ENCODE measurements at places on chromosomes 1 and 21.

DNA sequence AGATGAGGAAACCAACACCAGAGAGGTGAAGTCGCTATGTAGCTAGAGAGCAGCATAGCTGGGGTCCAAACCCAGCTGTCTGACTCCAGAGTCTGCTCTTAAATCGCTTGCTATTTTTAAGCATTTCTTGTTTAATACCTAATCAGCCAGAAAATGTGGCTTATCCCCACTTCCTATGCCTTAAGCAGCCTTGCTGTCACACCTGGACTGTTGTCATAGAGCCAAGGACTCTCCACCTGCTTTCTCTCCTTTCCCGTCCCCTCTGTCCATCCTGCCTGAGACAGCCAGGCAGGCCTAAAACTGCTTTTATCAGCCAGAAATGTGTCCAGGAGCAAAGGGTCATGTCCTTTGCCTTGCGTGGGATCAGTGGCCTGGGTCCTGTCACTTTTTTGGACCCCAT is 28.3 kb upstream of the EPHA8 start:
- DNase-seq, result no peak

- no peak for DNase-seq
These were observed 46.3 kb upstream of the TARBP1 start for GRCh38 chr1:234525099-234525799.

GRCh38 chr1:178417858-178418257 is 78.9 kb downstream of the CLEC20A start:
- DNase-seq, result no peak

GRCh38 chr1:245090491-245091090 is 64.2 kb upstream of the KIF26B start:
- no peak for DNase-seq

DNA sequence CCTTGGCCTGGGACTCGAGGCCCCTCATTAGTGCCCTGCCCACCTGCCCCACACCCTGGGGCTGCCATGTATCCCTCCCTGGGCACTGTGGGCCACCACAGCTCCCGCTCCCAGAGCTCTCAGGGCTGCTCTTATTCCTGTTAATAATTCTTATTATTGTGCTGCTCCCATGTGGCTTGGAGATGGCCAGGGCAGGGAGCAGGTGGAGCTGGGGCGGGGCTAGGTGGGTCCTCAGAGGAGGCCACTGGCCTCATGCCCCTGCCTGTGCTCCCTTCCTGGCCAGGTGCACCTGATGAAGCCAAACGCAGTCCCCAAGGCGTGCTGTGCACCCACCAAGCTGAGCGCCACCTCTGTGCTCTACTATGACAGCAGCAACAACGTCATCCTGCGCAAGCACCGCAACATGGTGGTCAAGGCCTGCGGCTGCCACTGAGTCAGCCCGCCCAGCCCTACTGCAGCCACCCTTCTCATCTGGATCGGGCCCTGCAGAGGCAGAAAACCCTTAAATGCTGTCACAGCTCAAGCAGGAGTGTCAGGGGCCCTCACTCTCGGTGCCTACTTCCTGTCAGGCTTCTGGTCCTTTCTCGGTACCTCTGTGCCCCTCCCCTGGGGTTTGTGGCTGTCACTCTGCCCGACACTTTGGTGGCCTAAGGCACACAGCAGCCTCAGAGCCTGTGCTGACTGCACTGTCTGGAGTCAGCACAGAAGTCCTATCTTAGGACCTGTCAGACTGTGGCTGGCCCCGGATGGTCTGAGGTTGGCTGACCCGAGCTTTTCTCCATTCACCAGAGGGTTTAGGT is 34.1 kb downstream of the BMP8A start:
- DNase-seq, result no peak

DNA sequence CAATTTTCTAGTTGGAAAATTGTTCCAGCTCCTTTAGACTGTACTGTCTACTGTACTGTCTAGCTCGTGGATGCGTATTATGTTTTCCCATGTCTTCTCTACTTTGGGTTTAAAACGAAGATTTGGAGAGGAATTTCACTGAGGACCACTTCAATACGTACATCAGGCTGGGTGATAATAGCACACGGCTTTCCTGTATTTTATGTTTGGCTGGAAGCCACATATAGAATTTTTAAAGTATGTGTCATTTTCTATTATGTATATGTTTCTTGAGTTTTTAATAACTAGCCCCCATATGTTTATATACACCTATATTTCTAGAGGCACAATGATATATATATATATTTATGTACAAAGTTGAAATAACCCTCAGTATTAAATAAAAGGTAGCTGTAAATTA is 226.4 kb downstream of the GREM2 start:
- no peak for DNase-seq

GRCh38 chr21:34909492-34910292 is 139.4 kb downstream of the RUNX1 start:
- DNase-seq, result no peak

DNA sequence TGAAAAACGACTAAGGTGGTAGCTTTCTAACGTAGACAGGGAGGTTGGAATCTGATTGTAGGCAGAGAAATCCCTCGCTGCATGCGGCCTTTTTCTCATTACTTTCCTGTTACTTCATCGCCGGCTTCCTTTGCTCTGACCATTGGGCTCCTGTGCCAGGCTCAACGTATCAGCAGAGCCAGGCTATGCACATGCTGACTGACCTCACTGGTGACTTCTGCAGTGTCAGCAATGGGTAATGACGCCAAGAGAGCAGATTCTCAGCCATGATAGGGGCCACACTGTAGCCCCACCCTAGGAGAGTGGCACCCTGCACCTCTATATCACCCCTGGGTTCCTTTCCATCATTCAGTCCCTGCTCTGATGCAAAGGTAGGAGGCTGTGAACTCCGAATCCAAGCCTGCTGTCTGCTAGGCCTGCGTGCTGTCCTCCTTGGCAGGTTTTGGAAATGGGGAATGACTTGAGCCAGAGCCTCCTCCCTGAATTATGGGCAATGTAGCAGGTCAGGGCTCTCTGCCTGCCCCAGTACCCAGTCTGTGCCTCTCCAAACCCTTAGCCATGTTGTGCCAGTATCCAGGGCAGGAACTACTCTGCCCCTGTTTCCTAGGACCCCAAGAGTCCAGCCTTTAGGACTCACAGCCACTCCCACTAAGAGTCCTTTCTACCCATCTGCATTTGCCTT is 11.4 kb downstream of the PPFIA4 start:
- no peak for DNase-seq

DNA sequence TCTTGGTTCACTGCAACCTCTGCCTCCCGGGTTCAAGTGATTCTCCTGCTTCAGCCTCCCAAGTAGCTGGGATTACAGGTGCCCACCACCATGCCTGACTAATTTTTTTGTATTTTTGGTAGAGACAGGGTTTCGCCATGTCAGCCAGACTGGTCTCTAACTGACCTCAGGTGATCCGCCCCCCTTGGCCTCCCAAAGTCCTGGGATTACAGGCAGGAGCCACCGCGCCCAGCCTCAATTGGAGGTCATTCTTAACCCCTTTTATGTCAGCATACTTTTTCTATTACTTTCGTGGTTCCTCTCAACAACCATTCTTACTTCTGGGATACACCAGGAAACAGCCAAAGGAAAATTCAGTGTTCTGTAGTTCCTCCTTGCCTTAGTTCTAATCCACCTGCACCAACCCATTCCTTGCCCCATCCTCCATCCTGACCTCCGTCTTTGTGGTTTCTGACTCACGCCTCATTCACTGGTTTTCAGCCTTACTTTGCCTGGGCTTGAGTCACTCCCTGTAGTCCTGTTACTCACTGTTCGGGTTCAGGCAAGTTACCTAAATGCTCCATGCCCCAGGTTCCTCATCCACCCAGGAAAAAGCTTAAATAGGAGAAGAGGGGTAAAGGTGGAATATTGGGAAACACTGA is 12.9 kb upstream of the BCL10 start:
- DNase-seq, result no peak

- no peak for DNase-seq
These were observed 29.4 kb upstream of the RBM34 start for GRCh38 chr1:235190431-235190830.

DNA sequence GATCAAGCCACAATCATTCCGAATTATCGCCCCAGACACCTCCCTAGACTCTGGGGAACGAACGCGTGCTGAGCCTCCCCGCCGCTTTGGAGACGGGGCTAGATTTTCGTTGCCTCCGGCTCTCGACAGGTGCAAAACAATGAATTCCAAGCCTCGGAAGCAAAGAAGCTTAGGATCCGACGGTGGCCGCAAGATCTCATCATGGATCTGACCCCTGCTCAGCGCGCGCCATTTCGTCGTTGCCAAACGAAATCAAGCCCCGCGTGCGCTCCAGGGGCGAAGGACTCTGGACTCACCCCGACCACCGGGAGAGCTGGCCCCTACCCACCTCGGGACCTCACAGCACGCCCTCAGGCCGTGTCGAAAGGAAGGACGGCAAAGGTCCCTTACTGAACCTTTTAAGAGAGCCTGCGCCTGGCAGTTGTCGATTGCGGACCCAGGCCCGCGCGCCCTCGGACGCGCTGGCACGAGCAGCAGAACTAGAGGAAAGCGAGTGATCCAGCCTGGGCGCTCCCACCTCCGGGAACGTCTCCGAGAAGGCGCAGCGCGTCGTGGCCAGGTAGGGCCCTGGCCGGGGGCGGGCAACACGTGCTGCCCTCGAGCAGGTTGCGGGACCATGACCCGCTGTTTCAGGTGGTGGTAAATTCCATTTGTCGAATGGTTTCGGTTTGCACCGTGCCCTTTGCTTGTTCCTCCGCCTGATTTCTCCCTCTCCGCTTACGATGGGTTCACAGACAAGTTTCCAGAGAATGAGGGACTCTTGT is 1.6 kb upstream of the RUNX3 start:
- DNase-seq, result no peak

DNA sequence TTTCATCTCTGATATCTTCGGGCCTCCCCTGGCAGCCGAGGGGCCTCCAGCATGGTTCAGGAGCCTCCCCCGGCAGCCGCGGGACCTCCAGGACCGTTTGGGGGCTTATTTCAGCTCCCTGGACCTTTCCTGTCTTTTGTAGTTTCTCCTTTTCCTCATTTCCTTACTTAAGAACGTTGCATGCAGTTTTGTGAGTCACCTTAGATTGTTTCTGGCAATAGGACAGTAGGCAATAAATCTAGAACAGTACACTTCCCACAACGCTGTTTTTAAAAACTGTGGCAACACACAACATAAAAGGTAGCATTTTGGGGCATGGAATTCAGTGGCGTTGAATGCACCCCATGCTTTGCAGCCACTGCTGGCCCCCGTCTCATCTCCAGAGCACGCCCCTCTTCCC is 24.4 kb downstream of the FAAP20 start:
- DNase-seq, result no peak

DNA sequence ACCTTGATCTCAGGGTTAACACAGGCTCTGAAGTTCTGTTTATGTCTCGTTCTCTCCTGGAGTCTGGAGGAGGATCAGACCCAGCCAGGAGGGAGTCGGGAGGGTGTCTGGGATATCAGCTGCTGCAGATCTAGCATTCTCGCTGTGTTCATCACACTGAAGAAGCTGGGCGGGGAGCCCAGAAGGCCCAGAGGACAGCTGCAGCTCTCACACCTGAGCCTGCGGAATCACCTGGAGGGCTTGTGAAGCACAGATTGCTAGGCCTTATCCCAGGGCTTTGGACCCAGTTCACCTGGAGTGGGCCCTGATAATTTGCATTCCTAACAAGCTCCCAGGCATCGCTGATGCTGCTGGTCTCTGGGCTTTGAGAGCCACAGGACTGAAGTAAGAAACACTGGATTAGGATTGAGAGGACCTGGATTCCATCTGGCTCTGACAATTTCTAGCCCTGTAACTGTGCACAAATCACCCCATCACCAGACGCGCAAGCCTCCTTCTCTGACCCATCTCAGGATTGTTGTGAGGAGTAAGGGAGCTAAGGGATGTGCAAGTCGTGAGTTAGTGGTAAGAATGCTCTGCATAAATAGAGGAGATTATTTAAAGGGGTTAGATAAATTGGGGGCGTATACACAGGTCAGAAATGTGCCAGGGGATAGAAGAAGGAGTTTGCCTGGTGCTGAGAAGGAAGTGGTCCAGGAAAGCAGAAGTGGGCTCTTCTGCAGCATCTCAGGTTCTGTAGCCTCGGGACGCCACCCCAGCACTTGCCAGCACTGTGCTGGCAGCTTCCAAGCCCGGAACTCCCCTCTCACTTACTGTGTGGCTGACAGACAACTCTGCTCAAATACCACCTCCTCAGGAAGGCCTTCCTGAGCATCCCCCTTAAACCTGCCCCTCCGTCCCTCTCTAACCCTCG is 19.1 kb downstream of the ABCA4 start:
- DNase-seq, result no peak

DNA sequence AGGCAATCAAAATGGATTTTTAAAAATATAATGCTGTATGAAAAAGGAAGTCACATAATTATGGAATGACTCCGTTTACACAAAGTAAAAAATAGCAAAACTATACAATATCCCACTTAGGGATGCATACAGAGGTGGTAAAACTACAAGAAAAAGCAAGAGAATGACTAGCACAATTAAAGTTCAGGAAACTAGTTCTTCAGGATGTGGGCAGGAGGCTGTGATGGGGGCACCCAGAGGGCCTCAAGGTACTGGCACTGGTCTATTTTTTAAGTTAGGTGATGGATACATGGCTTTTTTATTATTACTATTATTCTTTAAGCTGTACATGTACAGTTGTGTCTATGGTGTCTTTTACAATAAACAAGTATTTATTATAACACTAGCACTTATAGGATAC is 1.4 kb upstream of the ZC3H12A start:
- DNase-seq, result no peak

DNA sequence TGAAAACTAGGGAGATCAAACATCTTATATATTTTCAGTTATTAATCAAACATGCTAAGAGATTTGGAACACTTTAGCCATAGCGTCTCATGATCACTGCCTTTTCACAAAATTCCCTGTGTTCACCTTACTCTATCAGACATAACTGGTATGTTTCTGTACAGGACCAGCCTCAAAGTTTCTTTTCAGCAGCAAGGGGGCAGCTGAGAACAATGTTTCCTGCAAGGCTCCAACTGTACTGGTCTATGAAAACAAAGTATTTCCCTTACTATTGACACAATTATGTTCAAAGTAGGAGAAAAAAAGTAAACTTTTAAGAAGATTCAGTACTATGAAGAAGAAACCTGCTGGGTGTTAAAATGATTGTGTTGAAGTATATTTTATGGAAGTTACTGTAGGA is 98.5 kb downstream of the ATF6 start:
- peak; percentile 4 for DNase-seq

- DNase-seq, result no peak
These were observed 260.1 kb downstream of the VAV3 start for GRCh38 chr1:107704911-107705310.

DNA sequence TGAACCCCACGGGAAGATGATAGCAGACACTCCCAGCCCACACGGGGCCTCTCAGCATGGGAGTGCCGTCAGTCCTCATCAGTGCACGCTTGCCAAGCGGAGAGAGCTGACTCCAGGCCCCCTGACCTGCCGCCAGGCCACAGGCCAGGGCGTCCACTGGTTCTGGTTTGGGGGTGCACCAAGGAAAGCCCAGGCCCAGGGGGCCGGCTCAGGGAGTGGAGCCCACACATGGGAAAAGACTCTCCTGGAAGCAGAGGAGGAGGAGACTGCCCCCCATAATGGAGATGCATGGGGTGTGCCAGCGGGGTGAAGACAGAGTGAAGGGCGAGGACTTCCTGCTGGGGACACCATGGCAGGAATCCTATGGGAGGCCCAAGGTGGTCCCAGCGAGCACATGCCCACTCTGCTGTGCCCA is 6.4 kb downstream of the TRIM11 start:
- DNase-seq, result no peak

GRCh38 chr1:86508583-86508969 is 38.3 kb upstream of the CLCA4 start:
- DNase-seq, result no peak

Data from hypothalamus (tissue), 51 donors.